NCI-H1930 (cell line): ENCODE measurements at places on chromosomes 5 and 9.

DNA sequence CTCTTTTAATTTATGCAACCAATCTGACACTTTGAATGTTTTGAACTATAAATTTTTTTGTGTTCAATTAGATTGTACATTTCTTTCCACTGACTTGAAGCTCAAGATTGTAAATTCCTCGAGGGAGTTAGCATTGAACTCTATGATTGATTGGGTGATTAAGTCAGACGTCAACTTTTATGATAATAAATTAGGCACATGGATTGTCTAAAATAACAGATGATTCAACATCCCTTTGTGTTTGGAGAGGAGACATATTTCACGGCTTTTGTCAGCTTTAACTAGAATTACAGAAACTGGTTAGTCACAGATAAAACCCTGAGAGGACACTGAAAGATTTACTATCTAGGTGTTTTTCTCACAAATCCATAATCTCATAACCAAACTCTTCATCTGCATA is 32.7 kb upstream of the TXNDC8 start:
- no peak for DNase-seq

DNA sequence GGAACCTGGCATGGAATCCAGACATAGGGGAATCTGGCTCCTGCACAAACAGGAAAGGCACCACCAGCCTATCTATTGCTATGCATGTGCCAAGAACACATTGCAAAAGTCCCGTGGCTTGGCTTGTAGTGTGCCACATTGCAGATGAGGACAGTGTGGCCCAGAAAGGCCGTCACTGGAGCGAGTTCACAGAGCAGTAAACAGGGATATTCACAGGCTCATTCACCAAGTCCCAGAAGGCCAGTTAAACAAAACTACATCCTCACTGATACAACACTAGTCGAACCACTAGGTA is 39.6 kb upstream of the TRIM32 start:
- no peak for DNase-seq

DNA sequence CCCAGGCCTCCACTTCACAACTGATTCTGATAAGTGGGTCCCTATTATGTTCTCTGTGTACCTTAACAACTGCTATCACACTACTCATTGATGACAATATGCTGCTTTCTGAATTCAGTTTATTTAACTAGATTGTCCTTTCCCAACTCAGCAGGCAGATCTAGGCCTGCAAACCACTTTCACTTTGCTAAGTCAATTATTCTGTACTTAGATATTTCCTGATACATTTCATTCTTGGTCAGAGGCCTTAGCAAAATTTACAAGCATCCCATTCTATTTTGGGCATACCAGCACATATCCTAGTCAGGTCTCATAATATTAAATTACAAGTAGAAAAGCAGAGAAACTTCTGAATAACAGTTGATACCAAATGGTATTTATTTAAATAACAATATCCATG is 235.7 kb upstream of the HAPLN1 start:
- peak; percentile 18 for DNase-seq

DNA sequence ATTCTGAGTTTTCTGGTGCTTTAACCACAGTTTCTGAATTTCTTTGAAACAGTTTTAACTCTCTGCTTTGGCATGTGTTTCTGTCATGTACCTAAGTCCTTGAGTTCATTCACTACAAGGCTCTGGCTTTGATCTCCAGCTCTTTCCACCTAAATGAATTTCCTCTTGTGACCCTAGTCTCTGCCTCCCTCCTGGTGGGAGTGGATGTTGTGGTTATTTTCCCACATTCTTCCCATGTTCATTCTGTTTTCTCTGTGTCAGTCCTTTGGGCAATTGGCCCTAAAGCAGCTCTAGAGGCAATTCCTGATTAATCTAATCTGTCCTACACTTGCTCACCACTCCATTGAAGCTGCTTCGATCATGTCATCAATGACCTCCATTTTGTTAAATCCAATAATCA is 28.4 kb upstream of the DPYSL3 start:
- no peak for DNase-seq

- DNase-seq, result no peak
Observed at GRCh38 chr9:98152526-98152925, 33.5 kb upstream of the TRIM14 start.

- DNase-seq, result no peak
Observed at GRCh38 chr5:149936044-149936699, 8.4 kb downstream of the PDE6A start.

GRCh38 chr9:132044176-132044875 is 35.3 kb downstream of the MED27 start:
- DNase-seq, result no peak

DNA sequence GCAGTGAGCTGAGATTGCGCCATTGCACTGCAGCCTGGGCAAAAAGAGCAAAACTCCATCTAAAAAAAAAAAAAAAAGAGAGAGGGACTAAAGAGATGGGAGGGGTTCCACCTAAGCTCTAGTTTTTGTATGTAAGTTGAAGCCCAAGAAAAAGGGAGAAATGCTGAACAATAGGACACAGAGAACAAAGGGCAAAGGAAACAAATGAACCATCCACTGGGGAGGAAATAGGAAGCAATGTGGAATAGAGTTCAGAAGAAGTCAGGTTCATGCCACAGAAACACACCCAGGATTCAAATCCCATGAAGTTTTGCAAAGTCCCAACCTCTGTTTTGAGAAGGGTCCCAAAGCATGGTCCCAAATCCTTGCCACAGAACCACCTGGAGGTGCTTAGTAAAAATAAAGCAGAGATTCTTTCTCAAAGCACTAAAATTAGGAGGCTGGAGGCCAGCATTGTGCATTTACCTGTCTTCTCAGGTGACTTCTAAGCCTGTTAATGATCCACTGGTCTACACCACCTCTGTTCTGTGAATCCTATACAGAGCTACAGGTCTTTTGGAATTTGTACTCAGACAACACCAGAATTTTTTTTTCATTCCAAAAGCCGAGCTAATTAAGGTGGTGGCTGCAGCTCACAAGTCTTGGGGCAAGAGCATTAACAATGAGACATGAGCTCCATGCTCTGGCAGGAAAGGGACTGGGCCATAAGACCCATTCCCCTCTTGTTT is 177.6 kb downstream of the DOCK8 start:
- no peak for DNase-seq

- DNase-seq, result no peak
Observed at GRCh38 chr9:70111641-70112236, 68.1 kb downstream of the MAMDC2 start.

GRCh38 chr5:179294891-179295777 is 50.1 kb downstream of the ADAMTS2 start:
- DNase-seq, result no peak

DNA sequence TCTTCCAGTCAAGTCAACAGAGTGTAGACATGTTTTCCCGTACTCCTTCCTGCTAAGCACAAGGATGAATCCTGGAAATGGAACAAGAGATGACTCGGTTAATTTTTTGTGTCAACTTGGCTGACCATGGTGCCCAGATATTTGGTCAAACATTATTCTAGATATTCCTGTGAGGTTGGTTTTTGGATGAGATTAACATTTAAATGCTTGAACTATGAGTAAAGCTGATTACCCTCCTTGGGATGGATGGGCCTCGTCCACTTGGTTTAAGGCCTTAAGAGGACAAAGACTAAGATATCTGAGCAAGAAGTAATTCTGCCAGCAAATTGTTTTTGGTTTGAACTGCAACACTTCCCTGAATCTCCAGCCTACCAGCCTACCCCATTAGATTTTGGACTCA is 338.1 kb upstream of the MSX2 start:
- no peak for DNase-seq

- DNase-seq, result peak; percentile 54
Observed at GRCh38 chr5:13987843-13988464, 43.5 kb upstream of the DNAH5 start.

GRCh38 chr5:93674866-93675459 is 66.4 kb downstream of the POU5F2 start:
- DNase-seq, result no peak

DNA sequence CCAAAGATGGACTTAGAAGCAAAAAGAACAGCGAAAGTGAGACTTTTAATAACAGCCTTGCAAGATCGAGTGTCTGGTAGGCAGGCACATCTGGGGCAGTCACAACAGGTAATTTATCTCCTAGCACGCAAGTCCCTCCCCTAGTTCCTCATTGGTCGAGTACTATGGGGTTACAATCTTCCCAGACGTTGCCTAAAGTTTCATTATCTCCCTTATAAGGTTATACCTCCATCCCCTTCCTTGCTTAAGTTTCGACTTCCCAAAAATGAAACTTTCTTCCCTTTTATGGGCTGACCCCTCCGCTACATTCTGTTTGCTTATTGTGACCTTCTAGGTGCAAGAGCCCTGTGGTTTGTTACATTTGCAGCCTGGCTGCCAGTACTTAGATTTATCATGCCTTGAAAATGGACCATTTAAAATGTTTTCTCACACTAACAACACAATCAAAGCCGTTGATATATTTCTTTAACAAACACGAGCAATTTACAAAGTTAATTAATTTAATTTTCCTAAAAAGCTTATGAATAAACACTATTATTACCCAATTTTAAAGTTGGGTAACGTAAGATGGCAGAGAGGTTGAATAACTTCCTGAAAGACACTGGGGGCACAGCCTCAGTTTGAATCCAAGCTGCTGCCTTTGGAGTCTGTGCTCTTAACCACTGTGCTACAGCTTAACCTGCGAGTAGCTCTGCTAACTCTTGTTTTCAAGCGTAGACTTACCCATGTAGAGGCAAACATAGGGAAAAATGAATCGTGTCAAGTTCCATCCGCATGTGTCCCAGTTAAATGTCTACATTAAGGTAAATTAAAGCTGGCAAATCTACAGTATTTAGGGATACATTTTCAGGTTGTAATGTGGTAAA is 91.7 kb downstream of the EDIL3 start:
- DNase-seq, result no peak

DNA sequence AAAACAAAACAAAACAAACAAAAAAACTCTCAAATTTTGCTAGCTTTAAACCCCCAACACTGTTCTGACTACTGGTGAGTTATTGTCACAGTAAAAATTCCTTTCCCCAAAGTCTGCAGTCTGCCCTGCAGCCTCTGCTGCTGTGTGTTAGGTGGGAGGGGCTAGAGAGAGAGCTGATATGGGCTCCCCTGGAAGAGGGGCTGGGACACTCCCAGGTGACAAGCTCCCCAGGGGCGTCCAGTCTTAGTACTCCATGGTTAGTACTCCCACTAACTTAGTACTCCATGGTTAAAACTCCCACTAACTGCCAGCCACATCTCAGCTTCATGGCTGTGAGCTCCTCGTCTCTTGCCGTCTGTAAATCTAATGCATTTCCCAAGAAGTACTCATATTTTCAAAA is 191.9 kb downstream of the FANCC start:
- DNase-seq, result no peak

GRCh38 chr9:130461218-130461630 is 16.5 kb downstream of the ASS1 start:
- DNase-seq, result peak; percentile 67
